ENCODE measurements at places on chromosomes 7 and 10. TPM values are rescaled to one million over a fixed set of nuclear protein-coding genes. Genes with fewer than 3 reads are reported as not detected.

The GPR26 gene
- not detected for total RNA-seq

GRCh38 chr7:111942450-111943081, 263.6 kb downstream of the DOCK4 start:
- H3K36me3 ChIP-seq: peaks cover 46% of the 10 kb centered on the region
- no peak overlapping the region for H3K27ac ChIP-seq
- no peak for DNase-seq
- peak overlapping the region; percentile 16 for H3K4me3 ChIP-seq
- no peaks in the 10 kb centered on the region for H3K4me1 ChIP-seq
- H3K27me3 ChIP-seq: no peaks in the 10 kb centered on the region

GRCh38 chr7:19248681-19249080, 103.5 kb upstream of the FERD3L start:
- H3K4me1 ChIP-seq: no peaks in the 10 kb centered on the region
- no peaks in the 10 kb centered on the region for H3K36me3 ChIP-seq
- no peak overlapping the region for H3K27ac ChIP-seq
- H3K4me3 ChIP-seq: no peak overlapping the region

DNA sequence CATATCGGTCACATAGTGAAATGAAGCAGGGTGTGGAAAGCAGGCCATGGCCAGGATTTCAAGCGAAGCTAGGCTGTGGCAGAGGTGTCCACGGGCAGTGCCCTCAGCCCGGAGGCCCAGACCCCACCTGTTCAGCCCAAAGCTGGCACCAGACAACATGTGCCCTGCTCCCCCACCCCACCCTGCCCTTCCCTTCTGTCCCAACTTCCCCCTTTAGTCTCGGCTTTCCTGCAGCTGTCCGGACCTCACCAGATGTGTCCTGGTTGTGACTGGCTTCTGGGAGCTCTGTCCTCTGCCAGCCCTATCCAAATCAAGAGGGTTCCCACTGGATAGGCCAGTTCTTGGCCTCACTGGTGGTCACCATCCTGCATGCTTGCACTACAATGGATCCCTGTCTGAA, 37.3 kb downstream of the ADAM12 start:
- peaks cover 14% of the 10 kb centered on the region for H3K4me1 ChIP-seq
- no peak for DNase-seq
- no peaks in the 10 kb centered on the region for H3K36me3 ChIP-seq
- H3K27ac ChIP-seq: no peak overlapping the region

DNA sequence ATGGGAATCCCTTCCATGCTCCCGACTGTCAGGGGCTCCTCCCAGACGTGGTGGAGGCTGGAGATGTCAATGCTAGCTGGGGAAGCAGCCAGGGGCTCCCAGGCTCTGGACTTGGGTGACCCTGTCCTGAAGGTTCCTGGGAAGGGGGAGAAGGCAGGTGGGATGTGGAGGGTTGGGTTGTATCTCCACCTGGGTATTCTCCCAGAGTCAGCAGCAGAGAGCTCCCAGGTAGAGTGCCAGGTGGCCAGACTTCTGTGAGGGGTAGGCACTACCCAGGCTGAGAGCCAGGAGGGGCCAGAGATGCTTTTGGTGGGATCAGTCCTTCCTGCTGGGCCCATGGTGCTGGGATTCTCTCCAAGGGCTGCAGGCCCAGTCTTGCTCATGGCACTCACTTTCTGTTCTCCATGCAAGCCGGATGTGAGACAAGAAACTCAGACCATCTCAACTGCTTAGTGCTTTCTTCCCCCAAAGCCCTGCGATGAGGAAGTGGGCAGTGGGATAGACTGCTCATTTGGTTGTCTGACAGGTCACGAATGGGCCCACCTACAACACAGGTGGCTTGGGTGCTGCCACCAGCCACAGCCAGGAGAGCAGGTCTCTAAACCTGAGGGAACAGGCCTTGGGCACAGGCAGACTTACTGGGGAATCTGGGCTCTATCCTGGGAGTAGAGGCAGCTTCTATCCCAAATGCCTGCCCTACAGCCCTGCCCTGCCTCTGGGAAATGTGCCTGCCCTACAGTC, 52.5 kb upstream of the CAMK2B start:
- DNase-seq: no peak
- H3K4me1 ChIP-seq: peaks cover 41% of the 10 kb centered on the region
- no peak overlapping the region for H3K4me3 ChIP-seq
- H3K27ac ChIP-seq: peak overlapping the region; percentile 85
- no peaks in the 10 kb centered on the region for H3K27me3 ChIP-seq

Measured in PC-3 (cell line).